Pulmonary artery endothelial cell (primary cell): ENCODE measurements at places on chromosomes 6 and 20.
A peak's percentile ranks its signal among the peaks of the same experiment; 100 is the strongest.

DNA sequence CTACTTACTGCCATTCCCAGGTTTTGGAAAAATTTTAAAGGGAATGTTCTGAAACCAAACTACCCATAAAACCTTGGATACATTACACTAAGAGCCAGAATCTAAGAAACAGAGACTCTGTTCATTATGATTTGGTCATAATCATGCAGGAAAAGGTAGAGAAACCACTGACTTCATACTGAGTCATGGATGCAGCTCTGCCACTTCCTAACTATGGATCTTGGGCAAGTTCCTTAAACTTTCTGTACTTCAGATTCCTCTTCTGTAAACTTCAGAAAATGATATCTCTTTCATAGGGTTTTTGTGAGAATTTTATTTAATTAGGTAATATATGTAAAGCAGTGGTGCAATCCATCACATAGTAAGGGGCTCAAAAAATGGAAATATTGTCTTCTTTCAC, 20.0 kb downstream of the PLA2G7 start:
- DNase-seq: no peak

- DNase-seq: no peak
Observed at GRCh38 chr20:42686057-42686456, 503.6 kb downstream of the PTPRT start.

DNA sequence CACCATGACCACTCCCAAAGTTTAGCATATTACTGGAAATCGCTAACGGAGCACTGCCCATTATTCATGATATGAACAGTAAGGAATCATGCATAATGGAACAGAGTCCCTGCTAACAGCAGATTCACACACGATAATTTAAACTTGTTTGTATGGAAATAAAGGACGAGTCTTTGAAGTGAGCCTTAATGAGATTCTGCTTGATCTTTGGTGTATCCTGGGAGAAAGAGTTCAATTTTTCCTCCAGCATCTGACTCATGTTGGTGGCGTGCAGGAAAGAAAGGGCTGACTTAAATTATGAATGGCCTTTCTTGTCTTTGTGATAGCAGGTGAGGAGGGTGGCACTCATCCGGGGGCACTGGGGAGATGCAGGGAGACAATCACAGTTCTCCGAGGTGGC, 194.6 kb downstream of the ZNF217 start:
- DNase-seq: no peak

DNA sequence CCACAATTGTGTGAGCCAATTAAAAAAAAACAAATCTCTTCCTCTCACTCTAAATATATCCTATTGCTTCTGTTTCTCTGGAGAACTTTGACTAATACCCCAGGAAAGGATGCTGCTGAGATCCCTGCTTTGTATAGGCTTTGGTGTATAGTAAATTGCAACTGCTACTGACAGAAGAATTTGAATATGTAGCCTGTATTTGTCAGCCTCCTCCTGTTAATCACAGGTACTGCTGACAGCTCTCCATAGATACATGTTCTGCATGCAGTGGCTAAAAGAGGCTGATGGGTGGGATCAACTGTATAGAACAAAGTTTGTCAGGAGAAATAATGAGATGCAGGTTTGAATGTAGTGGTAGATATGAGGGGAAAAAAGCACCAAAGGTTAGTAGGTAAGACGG, 95.0 kb downstream of the ARHGAP18 start:
- no peak for DNase-seq

GRCh38 chr6:15366003-15366535, 120.2 kb downstream of the JARID2 start:
- no peak for DNase-seq

- no peak for DNase-seq
Observed at GRCh38 chr6:106253731-106254130, 71.8 kb downstream of the ATG5 start.

GRCh38 chr20:62928246-62928939, 2.1 kb upstream of the DIDO1 start:
- DNase-seq: no peak

- DNase-seq: no peak
Observed at GRCh38 chr6:10740061-10740460, 7.5 kb upstream of the TMEM14B start.

GRCh38 chr20:1299522-1299921, 29.4 kb downstream of the SDCBP2 start:
- DNase-seq: no peak

GRCh38 chr6:151690303-151690702, 117.2 kb upstream of the ESR1 start:
- no peak for DNase-seq

GRCh38 chr6:53704700-53705099, 39.1 kb upstream of the KLHL31 start:
- no peak for DNase-seq

GRCh38 chr20:1656844-1657243, 735 bp downstream of the SIRPG start:
- no peak for DNase-seq

DNA sequence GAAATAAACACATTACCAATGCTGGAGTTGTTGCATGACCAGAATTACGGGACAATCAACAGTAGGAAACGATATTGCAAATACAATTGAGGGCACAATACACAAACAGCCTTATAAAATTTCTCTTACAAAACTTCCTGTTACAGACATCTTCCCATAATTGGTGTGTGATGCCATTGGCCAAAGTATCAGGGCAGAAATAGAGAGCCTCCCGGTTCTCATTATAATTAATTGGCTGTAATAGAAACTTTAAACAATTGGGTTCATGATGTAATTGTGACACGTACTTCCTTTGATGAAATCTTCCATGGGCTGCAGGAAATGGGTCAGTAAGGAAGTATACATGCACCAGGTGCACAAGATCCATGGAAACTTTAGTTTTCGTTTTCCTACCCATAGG, 40.3 kb upstream of the RALGAPA2 start:
- DNase-seq: peak; percentile 72

DNA sequence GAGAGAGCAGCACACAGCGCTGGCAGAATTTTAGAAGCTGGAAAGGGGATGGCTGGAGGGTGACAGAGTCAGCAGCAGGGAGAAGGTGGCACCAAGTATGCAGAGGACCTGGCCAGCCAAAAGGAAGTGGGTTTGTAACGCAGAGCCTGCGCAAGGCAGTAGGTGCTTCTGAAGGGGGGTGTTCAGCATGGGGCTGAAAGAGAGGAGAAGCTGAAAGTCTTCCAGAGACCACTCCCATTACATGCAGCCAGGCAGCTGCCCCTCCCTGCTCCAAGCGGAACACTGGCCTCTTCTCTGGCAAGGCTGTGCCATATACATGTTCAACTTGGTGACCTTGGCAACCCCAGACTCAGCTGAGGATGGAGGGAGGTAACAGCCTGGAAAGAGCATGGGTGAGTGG, 42.1 kb upstream of the TULP1 start:
- DNase-seq: no peak

DNA sequence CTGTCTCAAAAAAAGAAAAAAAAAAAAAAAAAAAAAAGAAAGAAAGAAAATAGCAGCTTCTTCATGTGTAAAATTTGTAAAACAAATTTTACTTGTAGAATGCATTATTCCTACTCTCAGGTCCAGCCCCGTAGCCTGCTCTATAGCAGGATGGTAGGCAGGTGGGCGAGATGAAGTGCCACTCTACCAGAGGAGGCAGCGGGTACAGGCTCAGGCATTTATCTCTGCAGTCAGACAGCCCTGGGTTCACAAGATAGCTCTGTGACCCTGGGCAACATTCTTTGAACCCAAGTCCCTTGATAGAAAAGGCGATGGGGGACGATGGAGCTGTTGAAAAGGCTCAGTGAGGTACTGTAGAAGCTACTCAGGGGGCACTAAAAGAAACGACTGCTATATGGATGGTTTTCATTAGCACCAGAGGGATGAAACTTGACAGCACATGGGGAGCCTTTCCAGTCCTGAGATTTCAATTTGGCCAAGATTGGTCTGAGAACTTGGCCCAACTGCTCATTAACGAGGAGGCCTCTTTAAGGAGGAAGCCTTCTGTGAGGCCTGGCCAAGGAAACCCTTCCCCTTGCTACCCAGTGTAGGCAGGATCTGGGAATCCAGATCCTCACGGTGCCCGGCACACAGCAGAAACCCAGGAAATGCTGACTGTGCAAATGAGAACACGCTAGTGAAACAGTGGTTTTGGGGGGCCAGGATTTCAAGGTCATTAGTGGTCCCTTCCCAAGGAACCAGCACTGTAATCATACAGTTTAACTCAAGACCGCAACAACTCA, 63.1 kb downstream of the MYH7B start:
- no peak for DNase-seq

GRCh38 chr6:132070356-132070755, 119.2 kb upstream of the CCN2 start:
- DNase-seq: no peak

GRCh38 chr6:232982-233640, 59.2 kb upstream of the DUSP22 start:
- DNase-seq: no peak

GRCh38 chr20:46700481-46700880, 9.0 kb upstream of the SLC2A10 start:
- no peak for DNase-seq

GRCh38 chr6:119325559-119326265, 23.8 kb downstream of the MAN1A1 start:
- no peak for DNase-seq

- no peak for DNase-seq
Observed at GRCh38 chr20:48212806-48213509, 427.7 kb upstream of the SULF2 start.

- DNase-seq: no peak
Observed at GRCh38 chr6:18245642-18246041, 18.7 kb downstream of the DEK start.

DNA sequence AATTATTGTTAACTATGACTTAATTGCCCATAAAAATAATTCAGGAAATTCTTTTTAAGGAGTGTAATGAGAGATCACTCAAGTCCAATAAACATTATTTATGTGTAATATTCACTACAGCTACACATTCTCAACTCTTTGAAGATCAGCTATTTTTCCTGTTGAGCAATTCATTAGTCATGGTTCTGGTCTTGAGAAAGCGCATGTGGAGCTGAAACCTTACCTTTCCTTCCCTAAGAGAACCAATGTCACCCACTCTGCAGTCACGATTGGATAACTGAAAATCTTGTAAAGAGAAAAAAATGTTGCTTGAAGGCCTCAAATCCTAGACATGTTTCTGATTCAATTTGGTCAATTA, 736.9 kb upstream of the MARCKS start:
- peak; percentile 24 for DNase-seq

GRCh38 chr20:389220-389619, 8.7 kb downstream of the TRIB3 start:
- no peak for DNase-seq

GRCh38 chr6:170152989-170153388, 137.9 kb downstream of the DLL1 start:
- DNase-seq: no peak

- no peak for DNase-seq
Observed at GRCh38 chr6:108277295-108277694, 16.5 kb upstream of the SNX3 start.

DNA sequence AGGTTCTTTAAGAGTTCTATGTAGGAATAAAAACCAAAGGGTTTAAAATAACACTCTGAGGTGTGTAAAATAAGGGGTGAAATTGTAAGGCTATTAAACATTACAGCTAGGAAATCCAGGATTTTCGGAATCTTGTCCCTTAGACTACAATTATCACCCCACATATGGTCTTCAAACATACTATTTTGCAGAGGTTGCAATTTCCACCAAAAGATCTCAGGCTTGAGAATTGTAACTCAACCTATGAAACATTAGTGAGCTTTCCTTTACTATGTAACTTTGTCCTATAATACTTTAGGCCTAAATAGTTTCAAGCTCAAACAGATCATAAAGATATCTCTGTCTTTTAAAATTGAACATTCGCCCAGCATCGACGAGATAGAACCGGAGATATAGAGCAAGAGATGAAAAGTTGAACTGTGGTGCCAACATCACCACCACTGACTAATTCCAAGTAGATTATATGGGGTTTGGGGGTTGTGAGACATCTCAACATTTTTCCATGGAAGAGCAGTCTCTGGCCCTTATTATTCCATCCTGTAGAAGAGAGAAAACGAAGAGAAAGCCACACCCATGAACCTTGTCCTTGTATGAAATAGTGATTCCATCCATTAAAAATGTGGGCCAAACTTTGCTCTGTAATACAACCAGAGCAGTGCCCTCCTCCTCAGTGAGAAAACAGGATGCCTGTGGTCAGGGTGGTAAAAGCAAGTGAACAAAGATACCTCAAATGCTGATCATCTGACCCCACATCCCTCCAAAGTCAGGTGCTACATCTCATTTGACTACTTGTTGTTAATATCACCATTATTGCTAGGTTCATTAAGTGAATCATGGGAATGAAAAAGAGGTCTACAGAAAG, 284.5 kb upstream of the GJE1 start:
- DNase-seq: no peak

DNA sequence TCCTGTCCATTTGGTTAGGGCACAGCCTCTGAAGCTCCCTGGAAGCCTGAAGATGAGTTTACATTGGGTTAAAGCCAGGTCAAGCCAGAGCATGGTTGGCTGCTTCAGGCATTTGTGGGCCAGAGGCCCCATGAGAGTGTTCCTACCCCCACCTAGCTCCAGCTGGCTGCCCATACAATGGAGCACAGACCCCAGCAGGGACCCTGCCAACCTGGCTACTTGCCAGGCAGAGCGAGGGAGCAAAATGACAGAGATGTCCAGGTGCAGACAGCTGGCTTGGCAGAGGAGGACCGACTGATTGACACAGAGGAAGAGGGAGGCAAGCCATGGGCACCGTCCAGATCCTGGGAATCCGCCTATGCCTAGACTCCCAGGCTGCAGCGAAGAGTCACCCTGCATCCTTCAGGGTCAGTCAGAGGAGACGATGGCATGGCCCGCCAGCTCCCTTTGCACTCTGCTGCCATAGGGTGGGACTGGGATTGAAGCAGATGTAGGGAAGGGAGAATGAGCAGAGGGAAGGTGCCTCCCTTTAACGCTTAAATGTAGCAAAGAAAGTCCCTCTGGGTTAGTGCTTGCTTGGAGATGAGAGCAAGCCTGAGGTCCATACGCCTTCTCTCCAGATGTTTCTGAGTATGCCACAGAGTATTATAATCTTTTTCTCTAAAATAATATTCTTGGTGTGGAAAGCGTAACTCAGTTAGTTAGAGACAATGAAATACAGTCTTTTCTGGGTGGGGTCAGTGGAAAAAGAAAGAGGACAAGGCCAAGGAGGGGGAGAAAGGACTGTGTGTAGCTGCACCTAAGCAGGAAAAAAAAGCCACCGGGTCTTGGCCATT, 77.6 kb upstream of the FYN start:
- DNase-seq: no peak
